ENCODE measurements at places on chromosomes 16 and 17.

DNA sequence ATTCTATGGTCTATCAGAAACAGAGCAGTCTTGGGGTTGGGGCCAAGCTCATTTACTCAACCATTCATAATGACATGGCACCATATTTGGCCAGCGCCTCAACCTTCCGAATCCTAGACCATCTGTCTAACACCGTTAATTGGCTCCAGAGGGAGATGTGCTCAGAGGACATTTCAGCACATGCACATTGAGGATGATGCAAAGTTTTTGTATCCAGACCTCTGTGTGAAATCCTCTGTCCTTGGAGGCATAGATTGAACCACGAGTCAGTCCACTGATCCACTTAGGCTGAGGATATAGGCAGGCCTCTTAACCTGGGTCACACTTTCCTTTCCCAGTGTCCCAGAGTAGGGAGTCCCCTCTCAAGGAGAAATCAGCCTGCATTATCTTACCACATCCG lies 85.5 kb downstream of the SHISA6 start:
- no peaks in the 10 kb centered on the region for H3K36me3 ChIP-seq
- H3K27me3 ChIP-seq, result no peaks in the 10 kb centered on the region
- H3K4me3 ChIP-seq, result no peak overlapping the region
- H3K4me1 ChIP-seq, result no peaks in the 10 kb centered on the region

DNA sequence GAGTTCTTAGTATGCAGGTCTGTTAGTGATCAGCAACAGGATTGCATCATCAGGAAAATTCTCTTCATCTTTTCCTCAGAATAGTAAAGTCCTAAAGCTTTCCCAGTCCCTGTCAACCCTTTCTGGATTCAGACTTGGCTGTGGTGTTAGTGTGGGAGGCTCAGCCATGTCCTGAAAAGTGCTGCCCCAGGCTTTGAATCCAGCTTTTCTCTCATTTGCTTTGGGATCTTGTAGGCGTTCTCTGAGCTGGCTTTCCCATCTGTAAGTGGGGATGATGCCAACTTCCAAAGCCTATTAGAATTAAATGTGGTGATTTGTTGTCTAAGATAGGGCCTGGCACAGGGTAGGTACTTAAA lies 3.0 kb downstream of the ALKBH5 start:
- no peaks in the 10 kb centered on the region for H3K27me3 ChIP-seq
- peak overlapping the region; percentile 86 for H3K4me3 ChIP-seq
- H3K4me1 ChIP-seq, result peaks cover 35% of the 10 kb centered on the region
- no peak for DNase-seq

DNA sequence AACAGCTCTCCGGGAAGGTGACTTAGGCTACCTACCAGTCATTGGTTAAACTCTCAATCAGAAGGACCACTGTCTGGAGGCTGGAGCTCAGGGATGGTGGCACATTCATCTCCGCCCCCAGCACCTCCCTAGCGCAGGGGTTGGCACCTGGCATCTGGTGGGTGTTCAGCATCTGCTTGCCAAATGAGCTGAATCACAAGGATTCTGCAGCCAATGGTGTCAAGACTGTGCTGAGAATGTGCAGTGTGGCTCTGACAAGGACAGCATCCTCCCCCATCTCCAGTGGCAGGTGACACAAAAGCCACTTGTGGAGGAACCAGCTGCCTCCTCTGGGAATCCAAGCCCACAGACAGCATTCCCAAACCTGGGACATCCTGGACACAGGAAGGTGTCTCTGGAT lies 35.2 kb downstream of the PLXDC1 start:
- peaks cover 7% of the 10 kb centered on the region for H3K4me1 ChIP-seq
- no peak for DNase-seq
- H3K4me3 ChIP-seq, result no peak overlapping the region

DNA sequence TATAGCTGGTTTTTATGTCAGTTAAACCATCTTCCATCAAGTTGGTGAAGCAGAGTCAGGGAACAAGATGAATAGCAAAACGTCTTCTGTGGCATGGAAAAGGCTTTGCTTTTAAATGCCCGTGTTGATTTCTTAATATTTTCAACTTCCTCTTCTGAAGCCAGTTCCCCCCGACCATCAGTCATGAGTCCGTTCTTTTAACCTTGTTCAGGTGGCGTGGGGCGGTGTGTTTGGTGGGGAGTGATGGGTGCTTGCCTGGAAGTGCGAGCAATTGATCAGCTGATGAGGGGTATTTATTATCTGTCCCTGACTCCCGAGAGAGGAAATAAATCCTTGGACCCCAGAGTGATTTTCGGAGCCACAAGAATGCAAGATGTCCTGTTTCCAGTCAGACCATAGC lies 147.1 kb downstream of the WWOX start:
- H3K4me1 ChIP-seq, result no peaks in the 10 kb centered on the region
- H3K4me3 ChIP-seq, result no peak overlapping the region
- H3K36me3 ChIP-seq, result no peaks in the 10 kb centered on the region
- H3K27me3 ChIP-seq, result no peaks in the 10 kb centered on the region

- no peak overlapping the region for H3K27ac ChIP-seq
- no peak for DNase-seq
- H3K27me3 ChIP-seq, result no peaks in the 10 kb centered on the region
- no peaks in the 10 kb centered on the region for H3K36me3 ChIP-seq
These were observed 25.3 kb upstream of the LITAF start for GRCh38 chr16:11611871-11612664.

- peaks cover 1% of the 10 kb centered on the region for H3K4me1 ChIP-seq
- no peak overlapping the region for H3K4me3 ChIP-seq
- H3K27ac ChIP-seq, result no peak overlapping the region
- H3K27me3 ChIP-seq, result no peaks in the 10 kb centered on the region
- peaks cover 11% of the 10 kb centered on the region for H3K36me3 ChIP-seq
- no peak for DNase-seq
These were observed 6.4 kb downstream of the ASPSCR1 start for GRCh38 chr17:81983639-81984373.

DNA sequence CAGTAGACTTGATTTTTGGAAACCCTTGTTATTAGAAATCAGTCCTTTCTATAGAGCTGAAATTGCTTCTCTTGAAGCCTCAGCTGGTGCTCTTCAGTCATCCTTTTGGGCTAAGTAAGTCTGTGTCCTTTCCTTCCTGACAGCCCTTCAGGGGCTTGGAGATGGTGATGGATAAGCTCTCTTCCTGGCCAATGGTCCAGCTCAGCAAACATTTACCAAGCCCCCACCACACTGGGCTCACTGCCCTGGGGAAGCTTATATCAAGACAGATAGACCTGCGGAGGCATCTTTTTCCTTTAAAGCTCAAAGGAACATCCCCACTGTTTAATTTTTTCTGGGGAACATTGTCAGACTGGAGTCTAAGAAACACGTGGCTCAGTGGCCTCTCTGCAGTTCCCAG lies 139.6 kb downstream of the HAPSTR1 start:
- H3K4me3 ChIP-seq, result no peak overlapping the region
- no peaks in the 10 kb centered on the region for H3K27me3 ChIP-seq
- H3K36me3 ChIP-seq, result no peaks in the 10 kb centered on the region
- no peaks in the 10 kb centered on the region for H3K4me1 ChIP-seq

DNA sequence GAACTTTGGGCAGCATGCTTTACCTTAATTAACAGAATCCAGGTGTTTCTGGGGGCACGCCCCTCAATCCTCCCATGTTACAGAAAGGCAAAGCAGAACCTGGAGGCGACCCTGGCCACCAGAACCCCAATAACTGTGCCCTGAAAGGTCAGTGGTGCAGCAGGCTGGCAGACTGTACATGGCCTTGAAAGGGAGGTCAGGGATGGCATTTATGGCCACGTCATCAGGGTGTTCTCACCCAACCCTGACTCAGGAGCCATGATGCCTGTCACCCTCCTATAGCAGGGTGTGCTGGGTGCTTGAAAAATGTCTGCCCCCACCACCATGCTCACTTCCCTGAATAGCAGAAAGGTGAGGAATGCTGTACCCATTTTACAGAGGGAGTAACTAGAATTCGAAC lies 177.7 kb downstream of the TMEM132E start:
- H3K4me3 ChIP-seq, result no peak overlapping the region
- no peak overlapping the region for H3K27ac ChIP-seq
- H3K4me1 ChIP-seq, result no peaks in the 10 kb centered on the region
- H3K27me3 ChIP-seq, result no peaks in the 10 kb centered on the region

DNA sequence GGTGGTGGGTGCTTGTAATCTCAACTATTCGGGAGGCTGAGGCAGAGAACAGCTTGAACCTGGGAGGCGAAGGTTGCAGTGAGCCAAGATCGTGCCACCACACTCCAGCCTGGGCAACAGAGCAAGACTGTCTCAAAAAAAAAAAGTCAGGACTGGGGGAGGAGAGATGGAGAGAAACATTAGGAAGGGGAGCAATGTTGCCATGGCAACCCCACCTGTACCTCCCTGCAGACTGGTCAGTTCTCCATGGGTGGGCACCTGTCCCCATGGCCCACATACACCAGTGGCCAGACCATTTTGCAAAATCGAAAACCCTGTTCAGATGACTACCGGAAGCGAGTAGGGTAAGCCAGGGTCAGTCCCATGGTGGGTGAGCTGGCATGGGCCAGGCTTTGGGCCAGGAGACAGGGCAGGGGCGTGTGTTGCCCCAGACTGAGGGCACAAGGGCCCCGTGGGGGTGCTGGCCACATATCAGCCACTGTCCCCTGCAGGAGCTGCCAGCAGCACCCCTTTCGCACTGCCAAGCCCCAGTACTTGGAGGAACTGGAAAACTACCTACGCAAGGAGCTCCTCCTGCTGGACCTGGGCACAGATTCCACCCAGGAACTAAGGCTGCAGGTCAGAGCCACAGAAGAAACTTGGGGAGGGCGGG lies 14.0 kb downstream of the TSNAXIP1 start:
- H3K36me3 ChIP-seq, result no peaks in the 10 kb centered on the region
- no peaks in the 10 kb centered on the region for H3K27me3 ChIP-seq

GRCh38 chr16:1812732-1813163 lies 13.9 kb downstream of the HAGH start:
- no peaks in the 10 kb centered on the region for H3K27me3 ChIP-seq
- peaks cover 60% of the 10 kb centered on the region for H3K36me3 ChIP-seq
- DNase-seq, result no peak
- no peak overlapping the region for H3K27ac ChIP-seq
- H3K4me1 ChIP-seq, result no peaks in the 10 kb centered on the region
- H3K4me3 ChIP-seq, result no peak overlapping the region

GRCh38 chr16:16008666-16009065 lies 59.2 kb downstream of the ABCC1 start:
- peaks cover 24% of the 10 kb centered on the region for H3K4me1 ChIP-seq
- no peak overlapping the region for H3K27ac ChIP-seq
- no peak overlapping the region for H3K4me3 ChIP-seq

DNA sequence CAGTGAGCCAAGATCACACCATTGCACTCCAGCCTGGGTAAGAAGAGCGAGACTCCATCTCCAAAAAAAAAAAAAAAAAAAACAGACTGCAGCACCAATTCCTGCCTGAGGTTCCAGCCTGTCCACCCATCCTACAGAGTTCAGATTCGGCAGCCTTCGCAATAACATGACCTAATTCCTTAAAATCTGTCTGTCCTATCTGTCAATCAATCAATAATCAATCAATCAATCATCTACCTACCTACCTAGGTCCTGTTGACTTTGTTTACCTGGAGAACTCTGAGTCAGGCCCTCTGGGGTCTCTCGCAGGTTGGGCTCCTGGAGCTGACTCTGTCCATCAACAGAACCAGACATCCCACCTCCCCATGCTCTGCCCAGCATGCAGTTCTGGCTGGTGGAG lies 236.7 kb downstream of the ENGASE start:
- DNase-seq, result no peak
- H3K4me3 ChIP-seq, result no peak overlapping the region
- no peaks in the 10 kb centered on the region for H3K27me3 ChIP-seq
- H3K4me1 ChIP-seq, result peaks cover 7% of the 10 kb centered on the region

GRCh38 chr17:33140413-33141099 lies 148.9 kb downstream of the SPACA3 start:
- H3K4me3 ChIP-seq, result no peak overlapping the region
- no peak for DNase-seq
- no peaks in the 10 kb centered on the region for H3K27me3 ChIP-seq
- no peaks in the 10 kb centered on the region for H3K4me1 ChIP-seq
- H3K36me3 ChIP-seq, result no peaks in the 10 kb centered on the region
- no peak overlapping the region for H3K27ac ChIP-seq

DNA sequence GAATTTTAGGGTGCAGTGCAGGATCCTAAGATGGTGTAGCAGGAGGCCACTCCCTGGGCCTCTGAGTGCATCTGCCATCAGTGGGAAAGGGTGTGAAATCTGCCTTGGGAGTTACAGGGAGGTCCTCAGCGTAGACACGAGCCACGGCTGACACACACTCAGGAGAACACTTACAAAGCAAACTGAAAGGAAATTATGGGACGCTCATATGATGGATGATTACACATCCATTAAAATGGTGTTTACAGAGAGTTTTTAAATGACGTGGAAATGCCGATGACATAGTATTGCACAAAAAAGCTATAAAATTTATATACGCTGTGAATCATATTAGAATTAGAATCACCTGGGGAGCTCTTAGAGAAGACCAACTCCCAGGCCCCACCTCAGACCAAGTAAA lies 175.2 kb downstream of the CCDC182 start:
- no peak for DNase-seq
- H3K27ac ChIP-seq, result no peak overlapping the region
- peaks cover 11% of the 10 kb centered on the region for H3K4me1 ChIP-seq
- no peak overlapping the region for H3K4me3 ChIP-seq

GRCh38 chr17:48483471-48484131 lies 47.2 kb downstream of the HOXB1 start:
- no peak for DNase-seq
- H3K4me1 ChIP-seq, result no peaks in the 10 kb centered on the region
- no peak overlapping the region for H3K4me3 ChIP-seq
- H3K27ac ChIP-seq, result no peak overlapping the region

DNA sequence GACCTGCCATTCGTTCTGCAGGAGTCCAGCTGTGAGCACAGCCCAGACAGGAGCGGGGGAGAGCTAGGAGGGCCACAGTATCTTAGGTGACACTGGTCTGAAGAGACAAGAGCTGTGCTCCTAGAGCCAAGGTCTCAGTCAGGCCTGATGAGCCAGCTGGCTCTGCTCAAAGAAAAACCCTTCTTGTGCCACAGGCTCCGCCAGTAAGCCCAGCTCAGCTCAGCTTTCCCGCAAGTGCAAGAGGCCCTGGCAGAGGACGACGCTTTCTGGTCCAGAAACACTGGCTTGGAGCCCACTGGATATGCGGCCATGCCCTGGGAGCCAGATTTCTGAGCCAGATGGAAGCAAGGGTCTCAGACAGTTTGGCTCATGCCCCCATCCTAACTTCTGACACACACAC lies 23.9 kb downstream of the PEMT start:
- no peak for DNase-seq
- H3K4me3 ChIP-seq, result no peak overlapping the region
- H3K27me3 ChIP-seq, result no peaks in the 10 kb centered on the region
- no peaks in the 10 kb centered on the region for H3K36me3 ChIP-seq
- peaks cover 13% of the 10 kb centered on the region for H3K4me1 ChIP-seq

- H3K4me1 ChIP-seq, result peaks cover 61% of the 10 kb centered on the region
- no peaks in the 10 kb centered on the region for H3K36me3 ChIP-seq
- no peak for DNase-seq
- no peaks in the 10 kb centered on the region for H3K27me3 ChIP-seq
- peak overlapping the region; percentile 89 for H3K4me3 ChIP-seq
These were observed 631 bp downstream of the TRAF7 start for GRCh38 chr16:2155977-2156848.

- no peaks in the 10 kb centered on the region for H3K4me1 ChIP-seq
- H3K4me3 ChIP-seq, result no peak overlapping the region
- no peaks in the 10 kb centered on the region for H3K36me3 ChIP-seq
These were observed 269.7 kb downstream of the CBLN1 start for GRCh38 chr16:49011901-49012300.

Data from ascending aorta (tissue), 2 donors.